ENCODE measurements at places on chromosomes 7 and 10.

DNA sequence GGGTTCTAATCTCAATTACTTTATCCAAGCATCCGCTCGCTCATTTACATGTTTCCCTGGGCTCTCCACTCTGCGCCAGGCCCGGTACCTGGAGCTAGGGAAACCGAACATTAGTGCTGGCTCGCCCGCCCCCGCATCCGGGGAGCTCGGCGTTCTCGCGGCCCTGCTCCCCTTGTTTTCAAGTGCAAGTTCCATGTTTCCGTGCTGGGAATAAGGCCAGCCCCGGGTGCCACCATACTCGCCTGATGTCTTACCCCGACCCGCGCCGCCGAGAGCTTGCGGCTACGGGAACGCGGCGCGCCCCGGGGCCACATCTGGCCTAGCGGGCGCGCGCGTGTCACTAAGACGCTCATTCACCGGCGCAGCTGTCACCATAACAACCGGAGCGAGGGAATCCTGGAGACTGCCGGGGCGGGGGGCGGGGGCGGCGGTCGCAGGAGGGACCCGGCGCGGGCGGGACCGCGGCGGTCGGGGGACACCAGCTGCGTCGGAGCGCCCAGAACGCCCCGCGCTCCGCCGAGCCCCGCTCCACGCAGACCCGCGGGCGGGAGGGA is at the start of gene NEURL1:
Gene NEURL1 (plus strand): TSS at position 344 of the 554 bp plus-strand sequence. CDS start 683 bp downstream, outside the sequence.
- no peak for DNase-seq

DNA sequence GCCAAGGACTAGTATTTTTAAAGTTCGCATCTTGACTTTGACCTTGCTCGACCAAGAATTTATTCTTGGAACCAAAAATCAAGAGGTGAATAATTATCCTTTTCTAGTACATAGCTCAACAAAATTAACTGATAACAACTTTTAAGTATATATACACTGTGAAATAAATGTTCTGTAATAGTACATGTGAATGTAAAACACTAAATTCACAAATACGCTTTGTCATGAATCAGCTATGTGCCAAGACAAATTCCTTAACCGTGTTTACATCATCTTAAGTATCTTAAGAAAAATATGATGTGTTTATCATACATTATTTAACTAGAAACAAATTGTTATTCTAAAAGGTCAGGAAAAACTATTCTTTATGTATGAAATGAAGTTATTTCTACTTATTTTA is 83.3 kb downstream of the CUL2 start:
- DNase-seq, result no peak

- DNase-seq, result no peak
These were observed 78.7 kb downstream of the FAM107B start for GRCh38 chr10:14695847-14696480.

GRCh38 chr7:18590241-18590640 is 94.7 kb downstream of the HDAC9 start:
- no peak for DNase-seq

DNA sequence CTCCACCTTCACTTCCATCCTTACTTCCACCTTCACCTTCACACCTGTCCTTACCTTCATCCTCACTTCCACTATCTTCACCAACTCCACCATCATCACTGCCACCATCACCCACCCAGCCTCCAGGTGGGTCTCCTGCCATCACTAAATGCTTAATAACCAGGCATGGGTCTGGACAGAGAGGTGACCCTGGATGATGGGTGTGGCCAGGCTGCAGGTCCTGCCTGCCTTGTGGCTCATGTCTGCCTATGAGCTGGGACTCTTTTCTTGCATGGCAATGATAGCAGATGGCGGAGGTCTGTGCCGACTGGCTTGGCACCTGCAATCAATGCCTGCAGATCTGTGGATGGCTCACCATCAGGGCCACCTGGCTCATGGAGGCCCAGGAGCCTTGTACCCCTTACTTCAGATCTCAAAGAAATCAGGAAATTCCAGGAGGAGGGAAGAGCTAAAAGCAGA is 60.1 kb upstream of the ELN start:
- DNase-seq, result no peak

- no peak for DNase-seq
These were observed 66.2 kb upstream of the SDK1 start for GRCh38 chr7:3234851-3235250.

GRCh38 chr7:155670521-155670920 is 26.1 kb downstream of the RBM33 start:
- DNase-seq, result no peak

DNA sequence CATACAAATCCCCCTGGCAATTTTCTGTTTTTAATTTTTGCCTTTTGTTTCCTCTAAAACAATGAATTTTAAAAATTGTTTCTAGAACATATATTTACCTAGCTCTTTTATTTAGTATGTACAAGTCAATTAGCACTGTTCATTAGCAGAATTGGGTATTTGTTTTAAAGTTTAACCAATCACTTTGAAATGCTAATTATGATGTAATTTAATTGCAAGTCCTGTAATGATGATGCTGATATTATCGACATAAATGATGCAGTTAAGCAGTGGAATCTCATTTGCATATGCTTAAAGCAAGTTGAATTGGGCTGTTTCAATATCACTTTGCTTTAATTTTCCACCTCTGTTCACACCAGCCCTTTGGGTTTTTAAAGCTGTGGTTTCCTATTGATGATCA is 2.7 kb downstream of the FOXP2 start:
- no peak for DNase-seq

- no peak for DNase-seq
These were observed 678.4 kb downstream of the PHTF2 start for GRCh38 chr7:78476851-78477405.

DNA sequence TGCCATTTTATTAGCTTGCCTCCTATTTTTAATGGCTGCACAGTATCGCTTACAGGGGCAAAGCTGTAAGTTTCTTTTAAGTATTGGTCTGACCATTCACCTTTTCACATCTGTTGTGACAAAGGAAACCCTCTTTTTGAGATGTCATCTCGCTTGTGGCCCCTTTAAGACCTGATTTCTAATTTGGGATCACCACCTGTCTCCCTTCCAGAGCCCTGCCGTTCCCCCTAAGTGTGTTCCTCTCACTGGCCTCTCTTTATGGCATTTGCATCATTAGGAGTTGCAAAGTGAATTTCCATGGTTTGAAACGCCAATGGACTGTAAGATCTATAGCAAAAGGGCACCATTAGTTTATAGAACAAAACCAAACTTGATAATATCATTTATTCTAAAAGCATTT is 1.4 kb downstream of the EPDR1 start:
- DNase-seq, result no peak

DNA sequence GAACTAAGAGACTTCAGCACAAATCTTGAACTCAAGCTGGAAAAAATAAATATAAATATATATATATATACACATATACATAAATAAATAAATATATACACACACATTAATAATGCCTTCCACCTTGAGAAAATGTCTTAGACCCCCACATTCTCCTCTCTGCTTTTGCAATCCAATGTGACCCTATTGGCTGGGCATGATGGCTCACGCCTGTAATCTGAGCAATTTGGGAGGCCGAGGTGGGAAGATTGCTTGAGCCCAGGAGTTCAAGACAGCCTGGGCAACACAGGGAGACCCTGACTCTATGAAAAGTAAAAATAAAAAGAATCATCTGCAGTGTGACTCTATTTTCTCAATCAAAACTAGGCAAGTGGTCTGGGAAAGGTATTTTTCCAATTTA is 424.1 kb upstream of the NFE2L3 start:
- no peak for DNase-seq

- DNase-seq, result peak; percentile 58
These were observed 82.1 kb downstream of the SLC37A3 start for GRCh38 chr7:140316165-140316661.

DNA sequence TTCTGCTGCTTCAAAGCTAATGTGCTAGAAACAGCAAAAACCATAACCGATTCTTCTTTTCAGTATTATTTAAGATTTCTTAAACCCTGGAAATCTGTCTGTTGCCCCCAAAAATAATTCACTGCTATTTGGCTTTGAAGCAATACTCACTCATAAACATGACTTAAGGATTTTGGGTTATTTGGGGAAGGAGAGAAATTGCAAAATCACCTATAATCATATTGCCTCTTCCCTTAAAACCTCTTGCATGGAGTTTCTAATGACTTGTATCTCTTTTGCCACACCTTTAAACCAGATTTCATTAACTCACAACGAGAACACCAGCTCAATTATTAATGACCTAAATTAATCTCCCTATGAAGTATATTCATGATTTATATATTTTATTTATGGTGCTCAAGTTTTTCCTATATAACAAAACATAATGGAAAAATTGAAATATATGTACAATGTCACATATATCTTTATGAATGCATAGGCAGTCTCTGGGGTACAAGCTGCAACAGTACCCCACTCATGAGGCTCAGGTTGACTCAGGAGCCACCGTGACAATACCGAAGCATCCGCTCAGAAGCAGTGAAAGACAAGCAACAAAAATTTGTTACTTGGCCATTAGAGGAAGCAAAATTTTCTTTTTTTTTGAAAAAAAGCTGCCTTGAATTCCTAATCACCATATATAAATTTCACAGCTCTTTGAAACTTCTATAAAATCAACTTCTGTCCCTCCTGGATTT is 3.0 kb downstream of the NAMPT start:
- no peak for DNase-seq

GRCh38 chr7:116809636-116810266 is 52.6 kb upstream of the CAPZA2 start:
- no peak for DNase-seq

DNA sequence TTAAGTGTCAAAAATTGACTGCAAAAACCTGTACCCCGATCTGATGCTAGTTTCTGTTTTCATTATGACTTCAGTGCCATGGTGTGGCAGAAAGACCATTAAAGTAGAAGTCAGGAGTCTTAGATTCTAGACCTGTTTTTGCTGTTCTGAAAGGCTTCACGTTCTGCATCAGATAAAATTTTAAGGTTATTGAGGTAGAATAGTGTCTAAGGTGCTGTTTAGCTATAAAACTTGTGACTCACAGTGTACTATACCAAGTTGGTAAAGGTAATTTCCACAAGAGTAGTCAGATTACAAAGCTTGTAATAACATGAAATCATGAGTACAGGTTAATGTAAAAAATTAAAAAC is 38.6 kb downstream of the ZNRF2 start:
- DNase-seq, result no peak

- no peak for DNase-seq
These were observed 118.0 kb downstream of the RAB11FIP2 start for GRCh38 chr10:117928741-117929140.

- DNase-seq, result no peak
These were observed 11.3 kb upstream of the RHOBTB1 start for GRCh38 chr10:60955316-60955715.

DNA sequence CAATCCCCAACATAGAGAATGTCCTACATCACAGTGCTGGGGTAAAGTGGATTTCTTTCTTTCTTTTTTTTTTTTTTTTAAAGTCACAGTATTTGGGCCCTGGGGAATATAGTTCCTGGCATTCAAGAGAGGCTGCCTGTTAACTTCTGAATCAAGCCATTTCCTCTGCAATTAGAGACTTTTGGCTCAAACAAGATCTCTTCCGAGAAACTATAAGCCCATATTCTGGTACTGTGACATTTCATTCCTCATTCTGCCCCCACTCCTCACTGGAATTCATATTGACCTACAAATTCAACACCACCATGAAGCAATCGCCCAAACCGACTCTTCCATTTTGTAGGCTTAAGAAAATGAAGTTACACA is 187.4 kb downstream of the PHTF2 start:
- no peak for DNase-seq

Measured in omental fat pad (tissue), 4 donors.